ENCODE measurements at places on chromosomes 12 and 14. TPM values are rescaled to one million over a fixed set of nuclear protein-coding genes. Genes with fewer than 3 reads are reported as not detected.

The PKP2 gene
- 6.5 TPM for polyA plus RNA-seq

The TMEM30B gene
- 18.0 TPM for polyA plus RNA-seq

The ITPR2 gene
- polyA plus RNA-seq: 8.5 TPM

The SERPINA10 gene
- polyA plus RNA-seq: 0.10 TPM

The AQP2 gene
- polyA plus RNA-seq: 1.0 TPM

The NFATC4 gene
- polyA plus RNA-seq: 91.9 TPM

The OR5AU1 gene
- polyA plus RNA-seq: 0.08 TPM

The IAPP gene
- not detected for polyA plus RNA-seq

The FITM1 gene
- polyA plus RNA-seq: 1.5 TPM

The CLEC2D gene
- polyA plus RNA-seq: 28.4 TPM

The SGPP1 gene
- 21.3 TPM for polyA plus RNA-seq

The IGFBP6 gene
- polyA plus RNA-seq: 22.2 TPM

The GZMB gene
- 2.1 TPM for polyA plus RNA-seq

The KCNC2 gene
- not detected for polyA plus RNA-seq

The KLRG1 gene
- 1.8 TPM for polyA plus RNA-seq

The SCAF11 gene
- polyA plus RNA-seq: 123 TPM
